Nephron progenitor cell (in vitro differentiated cells): ENCODE measurements at places on chromosomes 3 and 15.
A peak's percentile ranks its signal among the peaks of the same experiment; 100 is the strongest.

GRCh38 chr3:129952556-129953355 lies 21.8 kb upstream of the TRH start:
- no peak for DNase-seq

DNA sequence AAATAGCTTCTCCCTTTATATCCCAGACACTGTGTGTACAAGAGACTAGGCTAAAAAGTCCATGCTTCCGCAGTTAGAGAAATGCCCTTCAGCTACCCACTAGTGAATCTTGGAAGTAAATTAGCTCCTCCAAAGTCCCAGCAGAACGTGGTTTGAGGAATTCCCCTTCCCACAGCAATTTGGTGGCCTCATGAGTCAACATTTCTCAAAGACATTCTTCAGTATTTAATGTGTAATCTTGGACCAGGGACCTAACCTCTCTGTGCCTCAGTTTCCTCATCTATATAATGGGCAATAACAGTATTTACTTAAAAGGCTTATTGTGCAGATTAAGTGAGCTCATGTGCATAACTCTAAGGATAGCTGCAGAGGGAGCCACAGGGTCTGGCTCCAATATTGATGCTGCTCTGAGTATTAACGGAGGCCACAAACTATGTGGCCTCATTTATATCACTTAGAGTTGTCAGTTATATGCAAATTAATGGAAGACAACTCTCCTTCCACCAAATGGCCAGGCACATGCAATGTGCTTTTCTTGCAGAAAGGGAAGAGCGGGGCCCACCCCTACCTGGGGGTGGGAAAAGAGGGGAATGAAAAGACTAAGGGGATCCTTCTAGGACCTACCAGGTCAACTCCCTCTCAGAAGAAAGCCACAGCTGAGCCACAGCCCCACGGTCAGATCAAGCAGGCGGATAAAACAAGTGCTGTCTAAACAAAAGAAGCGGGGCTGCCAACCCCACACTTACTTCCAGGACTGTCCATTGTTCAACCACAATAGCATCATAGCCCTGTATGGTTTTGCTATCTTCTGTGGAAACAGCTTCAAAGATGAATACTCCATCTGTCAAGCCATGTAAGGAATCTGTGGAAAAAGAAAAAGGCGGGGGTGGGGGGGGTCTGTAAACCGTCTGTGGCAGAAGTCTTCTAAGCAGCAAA lies 92.4 kb downstream of the OXNAD1 start:
- no peak for DNase-seq

GRCh38 chr15:25689592-25689991 lies 173.5 kb downstream of the ATP10A start:
- DNase-seq, result no peak

DNA sequence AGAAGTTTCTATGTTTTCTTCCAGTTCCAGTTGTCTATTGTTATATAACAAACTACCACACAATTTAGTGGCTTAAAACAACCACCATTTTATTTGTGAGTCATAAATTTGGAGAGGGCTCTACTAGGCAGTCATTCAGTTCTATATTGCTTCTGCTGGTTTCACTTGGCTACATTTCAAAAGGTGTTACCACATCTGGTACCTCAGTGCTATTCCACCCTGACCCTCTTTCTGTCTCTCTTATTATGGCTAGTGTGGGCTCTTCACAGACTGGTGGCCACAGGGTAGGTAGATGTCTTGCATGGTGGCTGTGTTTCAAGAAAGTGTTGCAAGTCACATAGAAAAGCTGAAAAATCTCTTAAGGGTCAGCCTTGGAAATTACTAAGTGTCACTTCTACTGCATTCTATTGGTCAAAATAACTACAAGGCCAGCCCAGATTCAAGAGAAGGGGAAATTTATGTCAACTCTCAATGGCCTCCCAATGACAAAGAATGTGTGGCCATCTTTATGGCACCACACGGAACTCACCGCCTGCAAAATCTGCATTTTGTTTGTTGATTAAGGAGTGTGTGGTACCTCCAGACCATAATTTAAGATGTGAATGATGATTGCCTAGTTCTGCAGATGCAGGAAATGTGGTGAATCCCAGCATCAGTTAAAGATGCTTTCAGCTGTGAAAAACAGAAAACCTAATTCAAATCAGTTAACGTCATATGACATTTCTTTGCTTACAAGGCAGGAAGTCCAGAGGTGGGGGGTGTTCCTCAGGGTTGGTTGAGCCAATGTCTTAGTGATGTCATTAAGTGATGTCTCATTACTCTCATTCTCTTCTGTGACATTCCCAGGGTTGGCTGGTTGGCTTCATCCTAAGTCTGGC lies 105.8 kb upstream of the RASGRP1 start:
- DNase-seq, result no peak

GRCh38 chr15:94327356-94327936 lies 96.1 kb downstream of the MCTP2 start:
- DNase-seq, result peak; percentile 12

DNA sequence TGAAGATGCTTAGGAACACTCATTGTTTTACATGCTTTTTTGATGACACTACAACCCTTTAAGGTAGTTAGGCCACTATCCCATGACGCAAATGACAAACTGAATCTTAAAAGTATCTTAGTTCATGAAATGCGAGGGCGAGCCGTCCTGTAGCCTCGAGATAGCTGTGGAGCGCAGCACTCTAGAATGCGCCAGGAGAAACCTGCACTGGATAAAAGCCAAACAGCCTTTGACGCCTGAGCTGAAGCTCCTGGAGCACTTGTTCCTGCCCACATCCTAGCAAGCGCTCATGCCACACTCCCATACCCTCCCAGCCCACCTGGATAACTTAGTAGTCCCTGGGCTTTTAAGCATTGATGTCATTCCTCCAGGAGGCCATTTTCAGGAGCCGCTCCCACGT lies 516.9 kb downstream of the GABRG3 start:
- no peak for DNase-seq

DNA sequence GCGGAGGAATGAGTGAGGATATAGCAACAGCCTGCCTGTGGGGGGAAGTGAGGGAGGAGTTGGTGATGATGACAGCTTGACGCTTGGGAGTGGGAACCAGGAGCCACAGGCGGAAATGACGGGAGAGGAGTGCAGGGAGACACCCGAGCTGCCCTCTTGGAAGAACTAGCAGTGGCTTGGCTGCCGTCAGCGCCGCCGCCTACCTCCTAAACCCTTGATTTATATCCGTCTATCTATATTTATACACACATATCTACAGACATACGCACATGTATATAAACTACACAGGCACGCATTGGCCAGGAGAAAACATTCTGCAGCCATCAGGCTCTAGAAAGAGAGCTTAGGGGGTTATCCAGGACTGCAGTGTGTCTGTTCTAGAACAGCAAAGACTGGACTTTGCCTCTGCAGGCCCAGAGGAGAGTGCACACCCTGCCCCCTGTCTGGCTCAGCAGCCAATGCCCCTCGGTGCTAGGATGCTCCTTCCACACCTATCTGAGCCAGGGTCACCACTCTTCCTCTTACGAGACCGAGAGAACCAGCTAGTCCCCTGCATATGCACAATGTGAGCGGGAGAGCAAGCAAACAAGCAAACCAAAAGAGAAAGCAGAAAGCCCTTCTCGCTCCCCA lies 45.3 kb upstream of the MAGEF1 start:
- peak; percentile 45 for DNase-seq

- DNase-seq, result no peak
Observed at GRCh38 chr15:25237291-25237978, 201.4 kb downstream of the UBE3A start.

GRCh38 chr3:132703733-132704132 lies 18.5 kb downstream of the NPHP3 start:
- no peak for DNase-seq

DNA sequence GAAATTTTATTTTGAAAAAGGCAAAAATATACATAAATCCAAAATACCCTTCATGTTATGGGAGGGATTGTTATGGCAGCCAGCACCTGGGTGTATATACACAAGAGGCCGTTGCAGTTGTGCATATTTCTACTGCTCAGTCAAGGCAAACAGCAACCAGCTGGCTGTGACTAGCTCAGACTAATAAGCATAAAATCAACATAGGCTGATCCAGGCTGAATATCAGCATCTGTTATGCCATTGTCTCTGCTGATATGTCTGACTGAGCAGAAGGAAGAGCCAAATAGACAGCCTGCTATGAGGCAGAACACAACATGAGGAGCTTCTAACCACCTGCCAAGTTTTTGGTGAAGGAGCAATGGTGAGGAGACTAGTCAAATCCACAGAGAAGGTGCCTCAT lies 457.5 kb upstream of the ALCAM start:
- DNase-seq, result no peak

GRCh38 chr3:67620869-67621268 lies 33.5 kb downstream of the SUCLG2 start:
- DNase-seq, result no peak

GRCh38 chr3:191065181-191065805 lies 133.7 kb upstream of the OSTN start:
- no peak for DNase-seq

GRCh38 chr15:69691307-69692015 lies 238.8 kb downstream of the RPLP1 start:
- no peak for DNase-seq

GRCh38 chr3:73529308-73530021 lies 95.3 kb downstream of the PDZRN3 start:
- no peak for DNase-seq

GRCh38 chr15:90594301-90594738 lies 64.6 kb downstream of the CRTC3 start:
- no peak for DNase-seq

DNA sequence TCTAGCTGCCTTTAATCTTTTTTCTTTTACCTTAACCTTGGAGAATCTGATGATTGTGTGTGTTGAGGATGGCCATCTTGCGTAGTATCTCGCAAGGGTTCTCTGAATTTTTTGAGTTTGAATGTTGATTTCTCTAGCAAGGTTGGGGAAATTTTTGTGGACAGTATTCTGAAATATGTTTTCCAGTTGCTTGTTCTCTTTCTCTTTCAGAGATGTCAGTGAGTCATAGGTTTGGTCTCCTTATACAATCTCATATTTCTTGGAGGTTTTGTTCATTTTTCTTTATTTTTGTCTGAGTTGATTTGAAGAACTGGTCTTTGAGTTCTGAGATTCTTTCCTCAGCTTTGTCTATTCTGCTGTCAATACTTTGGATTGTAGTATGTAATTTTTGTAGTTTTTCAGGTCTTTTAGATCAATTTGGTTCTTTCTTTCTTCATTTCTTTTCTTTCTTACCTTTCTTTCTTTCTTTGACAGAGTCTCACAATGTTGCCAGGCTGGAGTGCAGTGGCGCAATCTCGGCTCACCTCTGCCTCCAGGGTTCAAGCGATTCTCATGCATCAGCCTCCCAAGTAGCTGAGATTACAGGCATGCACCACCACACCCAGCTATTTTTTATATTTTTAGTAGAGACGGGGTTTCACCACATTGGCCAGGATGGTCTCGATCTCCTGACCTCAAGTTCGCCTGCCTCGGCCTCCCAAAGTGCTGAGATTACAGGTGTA lies 366.4 kb upstream of the RASGRP1 start:
- DNase-seq, result no peak

GRCh38 chr3:125166599-125167136 lies 45.9 kb downstream of the SLC12A8 start:
- DNase-seq, result no peak

- DNase-seq, result no peak
Observed at GRCh38 chr3:197494366-197495058, 61.3 kb downstream of the BDH1 start.

DNA sequence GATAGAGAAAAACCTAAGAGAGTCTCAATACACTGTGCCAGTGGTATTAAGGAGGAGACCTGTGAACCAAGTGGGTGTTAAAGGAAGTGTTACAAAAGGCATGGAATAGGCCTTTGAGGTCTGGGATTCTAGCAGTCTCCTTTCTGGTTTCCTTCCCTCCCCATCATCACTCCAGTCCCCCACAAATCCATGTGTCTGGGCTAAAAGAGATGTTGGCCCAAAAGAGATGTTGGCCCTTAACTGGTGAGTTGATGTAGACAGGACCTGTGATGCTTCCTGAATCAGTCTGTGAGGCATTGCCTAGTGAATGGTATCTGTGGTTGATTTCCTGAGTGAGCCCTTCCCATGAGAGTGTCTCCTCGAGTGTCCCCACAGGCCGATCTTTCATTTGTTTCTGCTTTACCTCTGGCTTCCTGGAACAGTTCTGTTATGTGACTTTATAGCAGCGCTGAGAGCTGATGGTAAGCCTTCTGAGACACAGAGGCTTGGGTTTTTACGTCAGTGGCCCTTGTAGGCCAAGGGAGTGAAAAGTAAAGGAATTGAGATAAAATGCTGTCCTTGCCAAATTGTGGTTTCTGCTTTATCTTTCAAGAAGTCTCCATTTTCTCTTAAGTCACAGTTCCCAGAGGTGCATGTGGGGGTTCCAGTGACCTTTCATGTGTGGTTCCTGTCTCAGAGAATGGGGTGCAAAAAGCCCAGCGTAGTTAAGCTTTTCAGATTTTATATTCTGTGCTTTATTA lies 87.8 kb downstream of the KLHL25 start:
- no peak for DNase-seq

GRCh38 chr3:52596658-52597265 lies 60.4 kb downstream of the UQCC5 start:
- DNase-seq, result no peak

- no peak for DNase-seq
Observed at GRCh38 chr3:4807381-4808280, 171.6 kb upstream of the BHLHE40 start.

DNA sequence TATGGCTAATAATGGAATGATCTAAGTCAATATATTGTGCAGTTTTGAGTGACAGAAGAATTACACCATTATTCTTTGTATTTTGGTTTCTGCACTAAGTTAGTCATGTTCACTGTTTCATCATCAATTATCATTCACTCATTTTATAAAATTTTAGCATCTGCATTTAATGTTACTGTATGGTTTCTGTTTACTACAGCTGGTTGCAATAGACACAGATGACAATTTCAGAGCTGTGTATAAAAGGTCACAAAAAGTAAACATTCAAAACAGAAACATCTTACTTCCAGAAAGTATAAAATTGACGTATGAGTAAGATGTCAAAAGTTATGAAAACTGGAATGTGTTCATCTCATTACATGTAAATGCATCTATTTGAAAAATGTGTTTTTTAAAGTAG lies 111.1 kb upstream of the GBE1 start:
- no peak for DNase-seq

- DNase-seq, result peak; percentile 75
Observed at GRCh38 chr3:40191850-40192448, 117.6 kb upstream of the EIF1B start.

- DNase-seq, result no peak
Observed at GRCh38 chr15:36814708-36815107, 235.3 kb downstream of the CDIN1 start.

DNA sequence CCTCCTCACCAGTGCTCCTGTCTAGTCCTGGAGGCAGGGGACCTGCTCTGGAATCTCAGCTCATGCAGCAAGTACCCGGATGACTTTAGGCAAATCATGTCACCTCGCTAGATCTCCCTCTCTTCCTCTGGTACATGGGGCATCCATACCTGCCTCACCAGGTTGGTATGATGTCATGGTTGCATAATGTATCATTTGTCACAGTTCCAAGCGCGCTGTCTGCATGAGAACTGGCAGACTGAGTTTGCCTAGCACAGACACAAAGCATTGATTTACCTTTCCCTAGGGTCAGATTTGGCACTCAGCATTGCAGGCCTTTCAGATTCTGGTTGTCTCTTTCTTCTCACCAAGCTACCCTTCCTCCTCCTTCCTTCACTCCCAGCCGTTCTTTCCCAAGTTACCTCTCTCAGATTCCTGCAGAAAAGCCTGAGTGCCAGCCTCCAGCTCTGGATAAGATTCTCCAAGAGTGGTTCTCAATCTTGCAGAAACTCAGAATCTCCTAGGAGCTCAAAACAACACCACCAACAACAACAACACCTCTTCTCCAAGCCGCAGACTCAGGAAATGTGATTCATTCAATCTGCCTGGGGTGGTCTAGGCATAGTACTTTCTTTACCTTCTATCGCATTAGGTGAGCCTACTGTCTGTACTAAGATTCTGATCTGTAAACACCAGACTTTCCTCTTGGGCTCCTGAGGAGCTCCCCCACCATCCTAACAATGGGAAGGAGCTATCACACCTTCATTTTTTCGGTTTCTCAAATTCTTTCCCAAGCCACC lies 29.5 kb downstream of the FAM43A start:
- no peak for DNase-seq
